ENCODE measurements at places on chromosomes 1 and 21. TPM values are rescaled to one million over a fixed set of nuclear protein-coding genes. Genes with fewer than 3 reads are reported as not detected.

The RSPH1 gene
- total RNA-seq, result 0.81 TPM

The RYR2 gene
- not detected for total RNA-seq

The TFF2 gene
- not detected for total RNA-seq

The SPTA1 gene
- 10.2 TPM for total RNA-seq

The DIRAS3 gene
- 0.27 TPM for total RNA-seq

The ARTN gene
- 0.27 TPM for total RNA-seq

The CCT3 gene
- 353 TPM for total RNA-seq

The SPATC1L gene
- total RNA-seq, result 21.5 TPM

DNA sequence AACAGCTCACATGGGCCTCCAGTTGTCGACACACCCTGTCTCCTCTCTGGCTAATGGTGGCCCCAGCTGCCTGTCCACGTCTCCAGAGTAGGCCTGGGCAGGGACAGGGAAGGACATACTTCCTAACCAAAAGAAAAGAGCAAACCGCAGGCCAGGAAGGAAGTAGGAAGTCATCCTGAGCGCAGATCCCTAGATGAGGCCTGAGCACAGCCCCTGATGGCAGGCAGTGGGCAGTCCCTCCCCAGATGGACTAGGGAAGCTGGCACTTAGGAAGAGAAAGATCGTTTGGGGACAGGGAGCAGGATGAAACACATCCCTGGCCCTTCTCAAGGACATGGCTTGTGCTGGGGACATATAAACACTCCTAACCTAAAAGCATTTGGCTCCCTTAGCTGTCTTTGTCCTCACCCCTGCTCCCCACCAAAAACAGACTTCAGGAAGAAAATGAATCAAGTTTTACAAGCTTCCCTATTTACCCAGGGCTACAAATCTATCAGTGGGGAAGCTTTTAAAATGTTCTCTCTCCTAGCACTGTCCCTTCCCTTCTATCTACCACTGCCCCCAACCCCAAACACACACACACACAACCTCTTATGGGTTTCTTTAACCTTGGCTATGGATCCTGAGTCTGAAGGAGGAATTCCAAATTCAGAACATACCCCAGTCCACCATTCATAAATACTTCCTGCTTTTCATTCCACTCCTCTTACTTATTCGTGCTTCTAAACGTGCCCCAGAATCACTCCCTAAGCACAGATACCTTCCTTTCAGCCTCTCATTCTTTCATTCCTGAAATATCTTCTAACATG is 21.1 kb downstream of the SSBP3 start:
- DNase-seq, result no peak

- no peak for DNase-seq
These were observed 245.6 kb upstream of the VAMP3 start for GRCh38 chr1:7525338-7526063.

DNA sequence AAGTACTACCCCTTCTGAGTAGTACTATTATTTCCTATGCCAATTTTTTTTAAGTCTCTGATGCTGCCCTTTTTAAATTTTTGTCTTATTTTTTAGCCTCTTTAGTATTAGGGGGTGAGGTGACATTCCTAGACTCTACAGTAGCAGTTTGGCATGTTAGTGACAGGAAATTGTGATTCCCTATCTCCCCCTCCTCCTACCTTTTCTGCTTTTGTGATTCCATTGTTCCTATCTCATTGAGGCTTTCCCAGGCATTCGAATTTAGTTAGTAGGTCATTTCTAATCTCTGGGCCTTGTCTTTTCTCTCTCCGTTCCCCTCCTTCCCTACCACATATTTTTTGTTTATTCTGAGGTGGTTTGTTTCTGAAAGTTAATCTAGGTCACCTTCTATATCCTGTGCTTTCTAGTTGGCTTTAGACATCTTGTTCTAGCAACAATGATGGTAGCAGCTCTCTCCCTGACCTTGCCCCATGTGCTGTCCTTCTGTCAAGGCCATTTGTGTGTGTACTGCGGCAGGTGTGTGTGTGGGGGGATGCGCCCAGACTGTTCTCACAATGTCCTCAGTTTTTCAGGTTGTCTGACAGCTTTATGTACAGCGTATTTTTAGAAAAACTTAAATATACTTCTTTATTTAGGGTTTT is 21.5 kb downstream of the SEMA6C start:
- no peak for DNase-seq

- DNase-seq, result no peak
These were observed 43.7 kb upstream of the COL6A1 start for GRCh38 chr21:45937721-45938452.

GRCh38 chr1:198918920-198919319 is 280.1 kb downstream of the PTPRC start:
- no peak for DNase-seq

DNA sequence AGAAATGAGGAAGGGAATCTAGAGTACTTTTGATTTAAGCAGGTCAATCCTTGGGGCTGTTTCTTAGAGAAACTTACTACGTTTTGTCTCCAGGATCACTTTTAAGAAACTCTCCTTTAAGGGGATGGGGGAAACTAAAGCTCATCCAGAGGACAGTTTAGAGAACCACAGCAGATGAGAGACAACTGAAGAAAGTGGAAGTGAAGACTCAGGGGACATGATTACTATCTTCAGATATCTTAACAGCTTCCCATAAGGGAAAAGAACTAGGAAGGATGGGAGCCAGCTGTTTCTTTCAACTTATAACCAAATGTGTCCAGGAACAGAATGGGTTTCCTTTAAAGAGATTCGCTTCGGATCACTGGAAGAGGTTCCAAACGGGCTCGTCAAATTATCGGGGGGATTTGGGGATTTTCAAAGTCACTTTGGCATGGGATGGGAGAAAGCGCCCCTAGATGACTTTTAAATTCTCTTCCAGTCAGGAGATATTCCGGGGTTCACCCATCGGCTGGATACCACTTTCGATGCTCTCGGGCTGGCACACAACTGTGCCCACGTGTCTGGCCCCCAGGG is 1.2 kb downstream of the SCMH1 start:
- DNase-seq, result no peak

DNA sequence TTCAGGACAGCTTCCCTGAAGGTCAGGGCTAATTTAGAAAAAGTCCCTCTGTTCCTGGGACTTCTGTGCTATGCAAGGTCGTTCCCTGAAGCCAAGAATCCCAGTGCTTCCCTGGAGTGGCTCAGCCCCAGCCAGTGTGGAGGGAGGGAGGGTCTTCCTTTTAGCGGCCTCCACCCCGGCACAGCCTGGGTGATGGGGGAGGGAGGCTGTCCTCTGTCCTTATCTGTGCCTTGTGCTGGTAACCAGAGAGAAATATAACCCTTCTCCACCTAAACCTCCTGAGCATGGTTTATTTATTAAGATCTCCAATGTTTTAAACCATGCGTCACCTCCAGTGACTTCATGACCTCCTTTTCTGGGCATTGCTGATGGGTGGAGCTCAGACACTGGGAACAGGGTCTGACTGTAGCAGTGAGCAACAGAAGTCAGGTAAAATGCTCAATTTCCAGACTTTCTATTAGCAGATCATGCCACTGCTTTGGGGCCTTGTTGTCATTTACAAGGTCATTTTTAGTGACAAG is 157.1 kb downstream of the DSCAM start:
- no peak for DNase-seq

DNA sequence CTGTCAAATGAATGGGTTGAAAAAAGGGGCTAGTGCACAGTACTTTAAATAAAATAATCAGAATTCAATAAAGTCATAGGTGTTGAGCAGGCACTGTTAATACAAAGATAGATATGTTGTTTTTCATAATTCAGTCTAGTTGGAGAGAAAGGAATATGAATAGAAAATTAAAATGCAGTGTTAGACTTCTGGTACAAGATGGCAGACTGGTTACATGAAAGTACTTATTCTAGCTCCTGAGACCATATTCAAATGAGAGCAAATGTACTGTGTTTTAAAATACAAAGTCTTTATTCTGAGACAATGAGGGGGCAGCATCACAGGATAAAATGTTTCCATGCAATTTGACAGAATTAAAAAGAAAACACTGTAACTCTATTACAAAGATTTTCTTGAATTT is 542.1 kb downstream of the COL11A1 start:
- no peak for DNase-seq

GRCh38 chr21:31873275-31873695 is 465 bp downstream of the HUNK start:
- no peak for DNase-seq

Measured in hematopoietic multipotent progenitor cell (in vitro differentiated cells).